ENCODE measurements at places on chromosomes 2 and 18.

DNA sequence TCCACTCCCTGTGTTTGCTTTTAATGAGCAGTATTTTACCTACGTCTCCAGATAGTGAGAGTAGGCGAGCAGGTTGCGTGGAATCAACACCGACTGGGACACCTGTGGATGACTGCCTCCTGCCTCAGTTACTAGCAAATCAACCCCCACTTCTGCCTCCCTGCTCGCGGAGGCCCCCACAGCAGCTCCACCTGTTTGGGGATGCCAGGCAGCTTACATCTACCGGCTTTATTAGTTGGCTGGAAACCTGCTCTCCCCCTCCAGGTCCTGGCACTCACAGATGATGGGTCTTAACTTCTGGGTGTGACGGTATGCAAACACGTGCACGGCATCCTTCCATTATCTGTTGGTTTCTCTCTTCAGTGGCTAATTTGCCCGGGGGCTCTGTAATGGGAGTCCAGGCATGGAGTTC lies 164.4 kb upstream of the SESTD1 start:
- DNase-seq, result no peak

GRCh38 chr18:11980163-11980493 lies 1.2 kb upstream of the IMPA2 start:
- DNase-seq, result no peak

DNA sequence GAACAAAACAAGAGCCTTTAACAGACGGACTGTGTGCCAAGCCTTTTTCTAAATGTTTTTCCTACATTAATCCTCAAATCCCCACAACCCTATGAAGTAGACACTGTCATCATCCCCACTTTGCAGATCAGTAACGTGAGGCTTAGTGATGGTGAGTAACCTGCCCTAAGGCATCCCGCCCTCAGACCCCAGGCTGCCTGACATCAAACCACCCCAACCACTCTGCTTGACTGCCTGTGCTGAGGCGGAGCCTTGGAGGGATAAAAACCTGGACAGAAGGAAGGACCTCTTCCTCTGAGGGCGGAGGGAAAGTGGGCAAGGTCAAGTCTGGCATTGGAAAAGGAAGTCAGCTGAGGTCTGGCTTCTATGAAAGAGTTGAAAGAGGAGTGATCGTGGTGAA lies 104.6 kb downstream of the SP3 start:
- no peak for DNase-seq

DNA sequence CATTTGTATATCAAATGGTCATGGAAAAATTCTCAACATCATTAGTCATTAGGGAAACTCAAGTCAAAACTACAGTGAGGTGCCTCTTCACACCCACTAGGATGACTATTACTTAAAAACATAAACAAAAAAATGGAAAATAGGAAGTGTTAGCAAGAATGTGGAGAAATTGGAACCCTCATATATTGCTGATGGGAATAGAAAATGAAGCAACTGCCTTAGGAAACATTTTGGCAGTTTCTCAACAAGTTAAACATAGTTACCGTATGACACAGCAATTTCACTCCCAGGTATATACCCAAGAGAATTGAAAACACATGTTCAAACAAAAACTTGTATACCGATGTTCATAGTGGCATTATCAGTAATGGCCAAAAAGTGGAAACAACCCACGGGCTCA lies 18.1 kb upstream of the CYP26B1 start:
- DNase-seq, result no peak

DNA sequence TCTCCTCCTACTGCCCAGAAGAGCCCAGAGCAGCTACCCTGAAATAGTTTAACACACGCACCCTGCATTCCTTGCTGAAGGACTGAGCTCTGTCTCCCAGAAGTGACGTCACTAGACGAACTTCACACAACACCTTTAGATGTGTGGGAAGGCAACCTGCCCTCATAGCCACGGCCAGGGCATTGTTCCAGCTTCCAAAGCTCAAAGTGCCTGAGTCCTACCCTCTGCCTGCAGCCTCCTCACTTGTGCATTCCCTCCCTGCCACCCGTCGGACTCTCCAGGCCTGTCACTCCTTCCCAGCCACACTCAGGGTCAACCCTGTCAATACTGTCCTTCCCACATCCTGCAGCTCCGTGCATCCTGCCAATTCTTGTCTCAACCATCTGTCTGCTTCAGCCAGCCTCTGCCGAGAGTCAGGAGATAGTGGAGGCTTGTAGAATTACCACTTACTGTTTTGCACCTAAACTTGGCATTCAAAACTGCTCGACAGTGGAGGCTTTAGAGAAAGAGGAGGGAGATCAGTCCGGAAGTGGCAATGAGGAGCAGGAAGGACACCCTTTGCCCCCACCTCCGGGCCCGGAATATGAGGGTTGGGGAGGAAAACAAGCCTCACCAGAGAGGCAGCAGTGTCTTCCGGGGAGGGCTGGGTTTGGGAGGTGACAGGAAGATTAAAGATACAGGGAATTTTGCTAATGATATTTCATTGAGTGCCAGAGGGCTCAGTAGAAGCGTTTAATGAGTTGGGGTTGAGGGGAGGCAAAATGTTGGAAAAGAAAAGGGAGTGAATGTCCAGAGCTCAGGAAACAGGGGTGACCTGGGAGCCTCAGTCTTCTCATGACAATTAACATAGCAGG lies 72.3 kb upstream of the ATG16L1 start:
- DNase-seq, result no peak

- no peak for DNase-seq
Observed at GRCh38 chr2:199940373-199940772, 14.9 kb downstream of the TYW5 start.

DNA sequence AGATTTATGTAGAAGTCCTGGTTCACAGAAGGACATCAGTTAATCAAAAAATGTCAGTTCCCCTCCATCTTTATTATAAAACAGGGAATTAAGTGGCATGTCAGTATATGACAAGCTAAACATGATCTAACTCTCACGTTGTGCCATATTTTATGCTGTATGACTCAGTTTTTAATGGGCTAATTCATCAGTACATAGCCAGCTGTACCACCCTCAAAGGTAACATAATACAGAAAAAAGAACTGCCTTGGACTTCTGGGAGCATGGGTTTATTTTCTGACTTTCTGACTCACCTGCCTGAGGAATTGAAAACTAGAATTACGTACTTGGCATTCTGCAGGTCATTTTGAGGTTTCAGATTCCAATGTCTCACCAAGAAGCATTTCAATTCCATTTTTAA lies 135.7 kb downstream of the CMPK2 start:
- DNase-seq, result no peak

- no peak for DNase-seq
Observed at GRCh38 chr2:197359859-197360258, 49.3 kb upstream of the ANKRD44 start.

DNA sequence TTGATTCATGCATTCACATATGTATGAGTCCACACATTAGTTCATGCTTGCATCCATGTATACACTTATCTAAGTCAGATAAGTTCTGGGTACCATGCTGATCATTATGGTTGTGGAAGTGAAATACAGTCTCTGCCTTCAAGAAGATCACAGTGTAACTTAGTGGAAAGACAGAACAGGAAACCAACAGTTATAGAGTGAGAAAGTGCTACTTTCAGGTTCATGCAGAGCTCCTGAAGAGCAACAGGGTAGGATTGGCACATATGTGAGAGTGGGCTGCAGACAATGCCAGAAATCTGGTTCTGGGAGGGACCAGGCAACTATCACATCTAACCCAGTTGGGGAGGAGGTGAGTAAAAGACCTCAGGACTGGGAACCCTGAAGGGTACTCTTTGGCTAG lies 35.4 kb upstream of the PGAP1 start:
- peak; percentile 25 for DNase-seq

GRCh38 chr18:31830686-31831085 lies 70.0 kb upstream of the SLC25A52 start:
- no peak for DNase-seq

DNA sequence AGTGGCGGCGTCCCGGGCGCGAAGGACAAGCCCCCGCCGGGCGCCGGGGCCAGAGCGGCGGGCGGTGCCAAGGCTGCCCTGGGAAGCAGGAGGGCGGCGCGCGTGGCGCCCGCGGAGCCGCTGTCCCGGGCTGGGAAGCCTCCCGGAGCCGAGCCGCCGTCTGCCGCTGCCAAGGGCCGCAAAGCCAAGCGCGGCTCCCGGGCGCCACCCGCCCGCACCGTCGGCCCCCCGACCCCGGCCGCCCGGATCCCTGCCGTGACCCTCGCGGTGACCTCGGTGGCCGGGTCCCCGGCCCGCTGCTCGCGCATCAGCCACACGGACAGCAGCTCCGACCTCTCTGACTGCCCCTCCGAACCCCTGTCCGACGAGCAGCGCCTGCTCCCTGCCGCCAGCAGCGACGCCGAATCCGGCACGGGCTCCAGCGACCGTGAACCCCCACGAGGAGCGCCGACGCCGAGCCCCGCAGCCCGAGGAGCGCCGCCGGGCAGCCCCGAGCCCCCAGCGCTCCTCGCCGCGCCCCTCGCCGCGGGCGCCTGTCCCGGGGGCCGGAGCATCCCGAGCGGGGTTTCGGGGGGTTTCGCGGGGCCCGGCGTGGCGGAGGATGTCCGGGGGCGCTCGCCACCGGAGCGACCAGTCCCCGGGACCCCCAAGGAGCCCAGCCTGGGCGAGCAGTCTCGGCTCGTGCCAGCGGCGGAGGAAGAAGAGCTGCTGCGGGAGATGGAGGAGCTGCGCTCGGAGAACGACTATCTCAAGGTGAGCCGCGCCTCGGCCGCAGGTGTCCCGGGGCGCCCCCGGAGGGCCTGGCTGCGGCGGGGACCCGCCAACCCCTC lies 820 bp downstream of the MTCL1 start:
- no peak for DNase-seq

GRCh38 chr18:41226186-41226585 lies 728.8 kb upstream of the PIK3C3 start:
- DNase-seq, result no peak

GRCh38 chr2:232563580-232563979 lies 13.1 kb downstream of the EIF4E2 start:
- DNase-seq, result no peak

GRCh38 chr2:161067846-161068350 lies 92.3 kb upstream of the TANK start:
- DNase-seq, result no peak

- peak; percentile 45 for DNase-seq
Observed at GRCh38 chr2:42171396-42171980, 2.3 kb downstream of the EML4 start.

DNA sequence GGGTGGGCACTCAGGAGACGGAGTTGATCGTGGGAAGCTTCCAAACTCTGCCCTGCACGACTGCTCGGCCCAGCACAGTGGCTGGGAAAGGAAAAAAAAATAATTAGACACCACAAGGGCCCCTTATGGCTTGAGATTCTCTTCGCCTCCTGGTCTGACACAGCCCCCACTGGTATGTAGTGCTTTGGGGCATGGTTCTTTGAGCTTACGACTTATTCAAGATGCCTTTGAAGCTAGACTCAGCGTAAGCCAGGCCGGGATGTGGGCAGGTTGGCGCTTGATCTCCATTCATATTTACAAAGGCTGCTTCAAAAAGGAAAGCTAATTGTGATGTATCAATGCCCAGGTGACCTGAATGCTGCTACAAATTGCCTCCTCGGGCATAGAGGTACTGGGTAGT lies 50.5 kb downstream of the CXCR4 start:
- no peak for DNase-seq

DNA sequence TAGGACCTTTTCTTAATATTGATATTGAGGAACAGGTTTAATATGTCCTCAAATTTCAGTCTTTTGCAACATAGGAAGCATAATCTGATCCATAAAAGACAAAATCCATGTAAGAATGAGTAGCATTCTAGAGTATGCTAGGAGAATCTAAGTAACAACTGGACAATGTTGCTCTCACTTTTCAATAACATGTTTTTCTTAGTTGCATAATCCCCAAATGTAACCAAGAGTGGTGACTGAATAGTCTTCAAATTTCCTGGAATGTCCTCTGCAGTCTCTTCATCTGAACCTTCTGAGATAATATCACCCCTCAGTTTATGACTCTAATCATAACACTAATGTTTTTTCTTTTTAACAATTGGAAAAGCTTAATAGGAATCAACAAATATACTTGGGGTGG lies 110.0 kb upstream of the ZEB2 start:
- no peak for DNase-seq

GRCh38 chr18:71008257-71008656 lies 719.4 kb downstream of the SOCS6 start:
- DNase-seq, result no peak

All from GM10248 (cell line).